Astrocyte of the spinal cord (primary cell): ENCODE measurements at places on chromosomes 3 and 15.

DNA sequence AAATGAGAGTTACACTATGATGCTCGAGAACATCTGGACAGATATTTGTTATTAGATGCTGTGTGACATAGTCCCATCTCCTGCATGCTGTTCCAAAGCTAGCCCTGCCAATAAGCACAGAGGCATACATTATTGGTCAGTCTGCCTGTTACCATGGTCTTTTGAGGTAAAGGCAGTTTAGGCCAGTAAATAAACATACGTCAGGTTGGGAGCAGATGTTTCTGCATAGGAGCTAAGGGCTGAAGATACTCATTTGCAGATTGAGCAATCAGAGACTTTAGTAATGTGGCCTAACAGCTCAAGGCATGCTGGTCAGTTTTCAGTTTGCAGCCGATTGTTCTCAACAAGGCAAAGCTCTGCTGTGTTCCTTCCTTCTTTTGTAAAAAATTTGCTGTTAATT lies 192.9 kb downstream of the ADAMTSL3 start:
- DNase-seq = peak; percentile 15

DNA sequence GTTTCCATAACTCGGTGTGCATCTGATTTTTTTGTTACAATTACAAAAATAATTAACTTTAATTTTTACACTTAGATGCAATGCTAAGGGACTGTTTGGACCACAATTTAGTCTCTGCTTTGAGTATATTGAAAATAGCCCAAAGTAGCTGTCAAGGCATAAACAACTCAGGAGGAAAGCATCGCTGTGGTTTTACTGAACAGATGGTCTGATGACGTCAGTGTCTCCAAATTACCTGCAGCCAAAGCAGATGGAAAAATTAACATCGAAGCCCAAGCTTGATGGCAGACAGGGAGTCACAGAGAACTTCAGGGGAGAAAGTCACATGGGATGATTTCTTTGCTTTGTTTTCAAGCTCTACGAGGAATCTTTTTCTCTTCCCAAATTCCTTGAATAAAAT lies 83.1 kb upstream of the PLCL2 start:
- DNase-seq = no peak

GRCh38 chr15:62377736-62378480 lies 212.8 kb upstream of the C2CD4B start:
- no peak for DNase-seq

DNA sequence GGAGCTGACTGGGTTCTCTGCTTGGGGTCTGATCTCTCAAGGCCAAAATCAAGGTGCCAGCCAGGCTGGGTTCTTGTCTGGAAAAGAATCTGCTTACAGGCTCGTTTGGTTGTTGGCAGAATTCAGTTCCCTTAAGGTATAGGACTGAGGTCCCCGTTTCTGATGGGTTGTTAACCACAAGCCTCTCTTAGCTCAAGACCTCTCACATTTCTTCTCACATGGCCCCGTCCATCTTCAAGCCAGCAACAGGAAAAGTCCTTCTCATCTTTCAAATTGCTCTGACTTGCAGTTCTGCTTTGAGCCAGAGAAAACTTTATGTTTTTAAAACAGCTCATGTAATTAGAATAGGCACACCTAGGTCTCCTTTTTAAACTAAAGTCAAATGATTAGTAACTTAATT lies 20.4 kb downstream of the UACA start:
- peak; percentile 52 for DNase-seq

DNA sequence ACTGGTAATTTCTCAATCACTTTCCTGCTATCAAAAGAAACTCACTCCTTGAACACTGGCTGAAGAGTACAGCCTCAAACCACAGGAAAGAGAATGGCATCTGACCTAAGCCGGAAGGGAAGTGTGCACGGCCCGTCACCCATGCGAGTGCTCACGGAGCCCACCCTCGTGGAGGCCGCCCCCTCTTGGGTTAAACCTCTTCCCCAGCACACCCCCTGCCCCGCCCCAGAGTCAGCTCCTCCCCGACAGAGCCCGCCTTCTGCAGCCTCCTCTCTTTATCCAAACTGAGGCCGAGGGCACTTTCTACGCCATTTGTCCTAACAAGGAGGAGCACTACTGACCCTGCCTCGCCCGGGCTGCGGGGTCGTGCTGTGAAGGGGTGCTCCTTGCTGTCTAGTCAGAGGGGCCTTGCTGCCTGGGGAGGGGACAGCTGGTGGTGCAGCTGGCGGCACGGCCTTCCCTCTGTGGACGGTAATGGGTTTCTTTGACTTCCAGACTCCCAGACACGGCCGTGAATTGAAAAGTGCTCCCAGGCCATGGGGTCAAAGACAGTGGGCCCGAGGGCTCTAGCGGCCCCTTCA lies 137.7 kb downstream of the NSMCE3 start:
- DNase-seq = no peak

DNA sequence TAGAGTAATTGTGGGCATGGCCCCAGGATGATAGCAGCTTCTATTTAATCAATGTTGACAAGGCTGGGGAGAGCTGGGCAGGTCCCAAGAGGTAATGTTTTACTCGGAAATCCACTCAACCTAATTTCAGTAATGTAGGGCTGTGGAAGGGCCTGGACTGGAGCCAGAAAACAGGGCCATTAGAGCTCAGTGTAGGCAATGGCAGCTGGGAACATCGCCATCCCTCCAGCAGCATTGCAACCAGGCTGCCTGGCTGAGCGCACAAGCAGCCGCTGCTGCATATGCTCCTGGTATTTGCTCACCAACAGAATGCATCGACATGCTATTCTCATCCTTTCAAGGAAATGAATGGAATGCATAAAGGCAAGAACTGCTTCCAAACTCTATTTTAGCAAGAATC lies 90.0 kb downstream of the GAP43 start:
- DNase-seq = peak; percentile 38

DNA sequence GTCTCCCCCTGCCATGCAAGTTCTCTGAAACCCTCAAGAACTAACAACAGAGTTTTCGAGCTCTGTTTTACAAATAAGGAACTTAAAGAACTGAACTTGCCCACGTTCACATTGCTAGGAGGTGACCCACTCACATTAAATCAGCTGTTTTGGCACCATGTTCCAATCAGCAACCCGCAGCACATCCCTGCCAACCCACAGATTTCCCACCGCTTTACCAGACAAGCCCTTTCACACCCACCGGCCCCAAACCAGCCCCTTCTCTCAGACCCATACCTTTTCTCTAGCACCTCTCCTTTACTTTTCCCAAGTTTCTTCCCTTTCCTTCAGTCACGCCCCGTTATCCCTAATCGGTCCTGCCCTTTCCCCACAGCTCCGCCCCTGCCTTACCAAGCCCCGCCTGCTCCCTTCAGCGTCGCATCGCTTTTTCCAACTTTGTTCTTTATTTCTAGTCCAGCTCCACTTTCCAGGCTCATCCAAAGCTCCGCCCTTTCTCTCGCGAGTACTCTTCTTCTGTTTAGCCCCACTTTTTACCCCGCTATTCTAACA lies 804 bp upstream of the BRPF1 start:
- DNase-seq = no peak

- no peak for DNase-seq
These were observed 110.0 kb downstream of the KCNAB1 start for GRCh38 chr3:156230278-156230900.

DNA sequence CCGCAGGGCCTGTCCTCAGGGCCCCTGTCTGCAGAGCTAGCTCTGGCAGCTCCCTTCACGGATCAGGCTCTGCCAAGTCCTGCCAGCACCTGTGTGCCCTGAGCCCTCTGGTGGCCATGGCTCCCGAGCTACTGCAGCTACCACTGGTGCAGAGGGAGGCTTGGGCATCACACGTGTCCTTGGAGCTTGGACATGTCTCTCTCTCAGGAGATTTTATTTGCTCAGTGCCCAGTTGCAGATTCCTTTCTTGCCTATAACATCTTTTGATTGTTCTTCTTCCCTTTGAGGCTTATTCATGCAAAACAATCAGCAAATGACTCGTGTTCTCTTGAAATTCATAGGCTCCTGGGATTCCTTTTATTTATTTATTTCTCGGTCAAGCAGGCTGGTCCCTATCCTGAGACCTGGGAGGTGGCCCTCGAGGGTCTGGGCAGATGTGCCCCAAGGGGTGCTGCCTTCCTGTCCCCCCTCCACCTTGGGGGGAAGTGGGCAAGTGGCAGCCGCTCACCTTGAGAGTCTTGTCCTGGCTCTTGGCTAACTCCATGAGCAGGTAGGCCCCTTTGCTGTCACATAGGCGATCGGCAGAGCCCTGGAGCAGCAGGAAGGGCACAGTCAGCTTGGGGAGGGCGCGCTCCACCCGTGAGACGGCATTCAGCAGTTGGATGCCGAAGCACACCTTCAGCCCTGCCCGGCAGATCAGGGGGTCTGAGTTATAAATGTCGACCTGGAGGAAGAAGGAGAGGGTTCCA lies 21.9 kb downstream of the ABTB1 start:
- DNase-seq = peak; percentile 33

DNA sequence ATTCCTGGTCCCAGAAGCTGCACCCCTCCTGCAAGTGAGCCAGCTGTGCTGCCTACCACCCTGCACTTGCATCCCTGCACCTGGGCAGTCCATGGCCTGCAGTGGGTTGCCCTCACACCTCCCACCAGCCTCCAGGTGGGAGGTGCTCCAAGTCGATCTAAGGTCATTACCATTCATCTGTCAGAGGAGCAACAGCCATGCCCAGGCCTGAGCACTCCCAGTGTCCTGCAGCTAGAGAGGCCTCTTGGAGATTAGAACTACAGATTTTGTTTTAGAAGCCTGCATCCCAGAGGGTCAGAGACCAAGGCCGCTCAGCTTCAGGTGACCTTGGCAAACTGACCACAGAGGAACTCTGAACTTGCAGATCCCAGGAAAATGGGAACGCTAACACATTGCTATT lies 9.0 kb upstream of the ZXDC start:
- no peak for DNase-seq

DNA sequence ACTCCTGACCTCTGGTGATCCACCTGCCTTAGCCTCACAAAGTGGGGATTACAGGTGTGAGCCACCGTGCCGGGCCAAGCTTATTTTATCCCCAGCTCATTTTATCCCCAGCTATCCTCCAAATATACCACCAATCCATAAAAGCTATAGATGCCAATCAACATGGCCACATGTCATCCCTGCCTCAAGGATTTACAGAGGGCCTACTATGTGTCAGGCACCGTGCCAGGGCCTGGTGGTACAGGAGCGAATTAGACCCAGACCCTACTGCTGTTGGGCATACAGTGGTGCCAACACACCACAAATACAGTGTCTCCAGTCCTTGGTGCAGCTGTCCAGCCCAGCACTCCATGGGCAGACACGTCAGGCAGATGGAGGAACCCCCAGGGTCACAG lies 73.4 kb downstream of the SCN5A start:
- DNase-seq = no peak

- no peak for DNase-seq
These were observed 99.5 kb downstream of the SV2B start for GRCh38 chr15:91199511-91199910.

- DNase-seq = peak; percentile 63
These were observed 425 bp upstream of the FYTTD1 start for GRCh38 chr3:197749315-197749600.

DNA sequence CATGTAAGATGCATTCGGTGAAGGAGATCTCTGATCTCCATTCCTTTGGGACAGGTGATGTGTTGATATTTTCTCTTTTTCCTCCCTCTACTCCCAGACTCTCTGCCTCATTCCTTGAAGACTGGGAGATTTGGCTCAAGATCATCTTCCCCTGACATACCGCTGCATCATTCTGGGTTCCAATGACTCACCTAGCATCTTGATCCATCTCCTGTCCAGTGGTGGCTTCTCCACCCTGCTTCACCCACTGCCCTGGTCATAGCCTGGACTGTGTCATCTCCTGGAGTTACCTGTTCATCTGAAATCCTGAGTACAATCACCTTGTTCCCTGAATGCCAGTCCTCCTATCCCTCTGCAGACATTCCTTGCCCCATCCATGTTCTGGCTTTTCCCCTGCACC lies 57.4 kb upstream of the TRAK1 start:
- DNase-seq = no peak

DNA sequence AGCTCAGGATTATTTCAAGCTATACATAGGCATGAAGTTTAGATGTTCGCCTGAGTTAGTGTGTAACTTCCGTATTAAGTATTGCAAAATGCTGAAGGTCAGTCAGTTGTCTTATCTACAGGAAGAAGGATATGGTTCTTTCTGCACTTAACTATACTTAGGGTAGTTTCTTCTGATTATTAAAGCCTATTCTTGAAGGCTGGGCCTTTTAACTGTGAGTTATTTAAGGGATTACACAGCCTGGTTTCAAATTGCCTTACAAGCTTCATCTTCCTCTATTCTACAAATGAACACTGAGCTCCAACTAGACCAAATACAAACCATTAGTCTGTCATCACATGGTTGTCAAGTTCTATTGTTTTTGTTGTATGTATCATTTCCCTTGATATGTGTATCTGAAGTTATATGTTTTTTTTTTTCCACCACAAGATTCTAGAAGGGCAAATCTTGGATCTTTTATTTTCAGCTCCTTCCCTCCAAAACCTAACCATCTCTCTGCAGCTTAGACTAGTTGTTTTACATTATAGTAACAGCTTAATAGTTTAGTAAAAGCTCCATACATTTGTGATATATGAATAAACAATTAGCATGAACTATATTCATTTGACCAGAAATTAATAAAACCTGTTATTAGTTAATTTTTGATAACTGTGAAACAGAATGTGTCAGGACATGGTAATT lies 272.9 kb upstream of the KCNMB2 start:
- DNase-seq = no peak

GRCh38 chr15:92885224-92886041 lies 14.7 kb upstream of the CHD2 start:
- peak; percentile 37 for DNase-seq

DNA sequence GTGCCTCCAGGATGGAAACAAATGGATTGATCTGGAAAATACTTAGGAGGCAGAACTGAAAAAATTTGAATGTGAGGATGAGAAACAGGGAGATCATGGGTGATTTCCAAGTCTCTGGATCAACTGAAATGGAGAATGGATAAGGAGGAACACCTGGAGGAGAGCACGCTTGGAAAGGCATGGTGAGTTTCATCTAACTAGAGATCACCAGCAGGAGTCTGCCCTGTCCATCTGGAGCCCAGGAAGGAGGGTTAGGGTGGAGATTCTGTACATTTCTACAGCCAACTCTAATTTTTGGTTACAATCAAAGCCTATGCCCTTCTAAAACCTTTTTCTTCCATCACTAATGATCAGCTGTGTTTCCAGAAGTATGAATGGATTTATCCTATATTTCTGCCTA lies 995.9 kb upstream of the CFAP20DC start:
- no peak for DNase-seq

GRCh38 chr3:148852271-148852992 lies 12.7 kb upstream of the CPA3 start:
- DNase-seq = no peak

- DNase-seq = no peak
These were observed 164.3 kb downstream of the ECT2 start for GRCh38 chr3:172914854-172915253.
